A172 (cell line): ENCODE measurements at places on chromosomes 5 and 9.

DNA sequence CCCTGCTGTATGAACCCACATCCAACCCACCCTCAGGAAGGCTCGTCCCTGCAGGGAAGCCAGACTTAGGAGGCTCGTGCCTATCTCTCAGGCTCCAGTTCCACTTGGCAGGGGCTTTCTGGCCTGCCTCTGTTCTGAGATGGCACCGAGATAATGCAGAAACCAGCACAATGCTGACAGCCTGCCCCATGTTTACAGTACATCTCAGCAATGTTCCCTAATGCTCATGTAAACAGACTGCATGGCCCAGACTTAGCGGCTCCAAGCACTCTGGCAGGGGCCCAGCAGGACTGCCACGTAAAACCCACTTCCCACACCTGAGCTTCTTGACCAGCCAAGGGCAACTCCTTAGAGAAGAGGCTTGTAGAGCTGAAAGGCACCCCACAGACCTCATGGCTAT is 499.5 kb upstream of the BRINP1 start:
- no peak for DNase-seq

DNA sequence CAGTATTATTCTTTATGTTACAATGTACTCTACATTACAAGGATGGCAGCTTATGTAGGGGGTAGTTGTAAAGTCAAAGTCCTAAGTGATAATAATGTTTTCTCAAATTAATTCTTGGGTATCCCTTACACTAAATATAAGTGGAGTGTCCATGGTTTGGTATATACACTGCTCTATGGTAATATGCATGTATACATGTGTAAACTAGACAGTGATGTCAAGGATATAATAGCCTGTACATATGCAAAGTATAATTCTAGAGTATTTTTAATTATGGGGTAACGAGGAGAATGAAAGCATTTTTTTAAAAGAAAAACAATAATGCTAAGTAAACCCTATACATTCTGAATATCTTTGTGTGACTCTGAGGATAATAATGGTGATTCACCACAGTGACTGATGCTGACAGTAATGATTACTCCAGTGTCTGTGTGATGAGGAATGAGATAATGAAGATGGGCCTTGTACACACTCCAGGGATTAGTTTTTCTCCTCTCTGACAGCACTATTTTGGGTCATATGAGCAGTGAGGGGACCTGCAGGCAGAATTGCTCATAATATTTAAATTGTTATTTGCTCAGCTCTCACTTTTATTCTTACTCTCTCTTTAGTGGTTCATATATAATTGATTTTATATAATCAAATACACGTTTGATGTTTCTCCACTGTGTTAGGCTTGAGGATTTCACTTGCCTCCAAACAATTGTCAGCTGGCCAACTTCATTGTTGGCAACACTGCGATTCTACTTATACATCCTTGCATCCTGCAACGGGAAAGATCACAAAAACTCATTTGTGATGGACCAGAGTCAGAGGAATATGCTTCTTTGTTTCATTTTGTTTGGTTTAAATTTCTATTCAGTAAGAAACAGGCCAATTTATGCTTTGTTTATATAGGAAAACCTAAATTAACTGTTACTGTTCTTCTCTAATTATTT is 88.2 kb downstream of the NREP start:
- peak; percentile 12 for DNase-seq

DNA sequence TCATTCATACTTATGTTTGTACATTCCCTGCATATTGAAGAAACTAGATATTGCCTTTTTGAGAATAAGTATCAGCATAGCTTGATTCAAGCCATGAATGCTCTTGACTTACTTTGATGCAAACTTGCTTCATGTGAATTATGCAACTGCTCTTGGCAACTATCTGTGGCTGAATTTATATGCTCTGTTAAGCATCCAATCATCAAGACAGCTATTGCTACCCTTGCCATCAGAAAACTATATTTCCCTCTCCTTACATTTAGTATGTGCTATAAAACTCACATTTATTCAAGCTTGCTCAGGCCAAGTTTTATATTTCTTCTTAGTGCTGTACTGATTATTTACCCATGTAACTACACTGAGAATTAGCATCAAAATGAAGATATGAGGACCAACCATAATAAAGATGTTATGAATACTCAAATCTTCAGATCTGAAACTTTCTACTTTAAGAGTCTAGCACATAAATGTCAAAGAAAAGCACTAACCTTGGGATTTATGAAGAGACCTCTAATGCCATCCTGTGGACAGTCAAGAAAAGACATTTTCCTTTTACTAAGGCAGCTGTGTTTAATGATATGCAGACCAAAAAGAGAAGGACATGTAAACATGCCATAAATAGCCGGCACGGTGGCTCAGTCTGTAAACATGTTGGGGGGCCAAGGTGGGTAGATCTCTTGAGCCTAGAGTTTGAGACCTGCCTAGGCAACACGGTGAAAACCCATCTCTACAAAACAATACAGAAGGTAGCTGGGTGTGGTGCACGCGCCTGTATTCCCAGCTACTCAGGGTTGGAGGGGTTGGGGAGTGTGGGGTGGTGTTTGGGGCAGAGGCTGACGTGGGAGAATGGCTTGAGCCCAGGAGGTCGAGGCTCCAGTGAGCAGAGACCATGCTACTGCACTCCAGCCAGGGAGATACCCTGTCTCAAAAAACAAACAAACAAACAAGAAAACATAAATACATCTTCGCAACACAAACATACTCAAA is 267.0 kb upstream of the TYRP1 start:
- DNase-seq: peak; percentile 41

GRCh38 chr9:35882996-35883395 is 12.8 kb upstream of the OR13J1 start:
- DNase-seq: no peak

- DNase-seq: peak; percentile 87
Measured at GRCh38 chr9:116661037-116661954, 25.8 kb upstream of the TRIM32 start.

- no peak for DNase-seq
Measured at GRCh38 chr9:105050296-105050695, 122.3 kb upstream of the ABCA1 start.

DNA sequence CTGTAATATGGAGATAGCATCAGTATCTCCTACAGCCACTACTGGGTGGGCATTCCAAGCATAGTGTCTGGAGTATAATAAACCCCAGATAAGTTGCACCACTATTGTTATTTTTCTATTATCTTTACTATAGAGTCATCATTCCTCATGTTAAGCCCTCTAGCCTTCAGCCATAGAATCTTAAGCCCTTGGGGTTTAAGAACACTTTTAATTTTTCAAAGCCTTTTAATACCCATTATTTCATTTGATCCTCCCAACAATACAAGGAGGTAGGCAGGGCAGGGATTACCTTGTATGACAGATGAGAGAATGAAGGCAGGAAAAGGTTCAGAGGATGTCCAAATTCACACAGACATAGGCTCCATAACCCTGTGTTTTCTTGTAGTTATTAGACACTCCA is 112.5 kb downstream of the EBF1 start:
- DNase-seq: no peak

DNA sequence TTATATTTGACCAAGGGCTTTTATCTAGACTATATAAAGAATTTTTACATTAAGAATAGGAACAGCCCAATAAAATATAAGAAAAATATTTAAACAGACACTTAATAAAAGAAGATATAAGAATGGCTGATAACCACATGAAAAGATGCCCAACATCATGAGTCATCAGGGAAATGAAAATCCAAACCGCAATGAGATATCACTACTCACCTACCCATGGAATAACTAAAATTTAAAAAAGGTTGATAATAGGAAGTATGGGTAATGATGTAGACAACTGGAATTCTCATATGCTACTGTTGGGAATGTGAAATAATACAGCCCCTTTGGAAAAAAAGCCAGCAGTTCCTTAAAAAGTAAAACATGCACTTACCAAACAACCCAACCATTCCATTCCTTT is 206.9 kb upstream of the PCSK5 start:
- no peak for DNase-seq

DNA sequence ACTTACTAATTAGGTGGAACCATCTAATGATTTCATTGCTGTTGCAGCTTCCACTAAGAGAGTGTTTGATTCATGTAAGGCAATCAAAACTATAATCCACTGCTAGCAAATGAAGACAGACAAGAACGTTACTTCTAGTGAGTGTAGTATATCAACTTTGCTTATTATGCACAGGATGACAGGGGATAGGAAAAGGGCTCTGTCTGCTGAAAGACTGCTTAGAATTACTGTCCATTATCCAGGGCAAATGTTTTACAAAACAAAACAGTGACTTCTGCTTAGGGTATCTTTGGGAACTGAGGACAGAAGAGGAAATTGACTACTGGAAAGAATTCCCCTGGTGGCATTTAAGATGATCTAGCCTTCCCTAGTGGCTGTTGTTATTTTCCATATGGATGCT is 40.2 kb downstream of the PLPPR1 start:
- DNase-seq: no peak
